Aorta (tissue), 5 donors: ENCODE measurements at places on chromosomes 7 and 10. TPM values are rescaled to one million over a fixed set of nuclear protein-coding genes. Genes with fewer than 3 reads are reported as not detected.

DNA sequence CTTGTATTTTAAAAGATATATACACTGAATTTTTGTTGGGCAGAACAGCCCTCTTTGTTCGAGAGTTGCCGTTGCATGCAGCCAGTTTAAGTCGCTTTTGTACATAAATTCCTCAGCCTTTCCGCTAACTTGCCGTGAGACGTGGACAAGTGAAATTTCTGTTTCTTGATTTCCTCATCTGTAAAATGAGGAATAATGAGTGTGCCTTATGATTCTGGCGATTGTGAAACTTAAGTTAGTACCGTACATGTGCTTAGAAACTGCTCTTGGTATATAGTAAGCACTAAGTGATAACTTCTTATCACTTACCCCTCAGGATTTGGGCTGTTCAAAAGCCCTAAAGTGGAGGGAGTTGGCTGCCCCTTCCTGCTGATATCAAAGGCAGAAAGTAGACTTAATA, 1.4 kb downstream of the CCNJ start:
- no peak for DNase-seq
- no peak overlapping the region for H3K27ac ChIP-seq
- H3K4me3 ChIP-seq, result no peak overlapping the region
- H3K4me1 ChIP-seq, result no peaks in the 10 kb centered on the region

DNA sequence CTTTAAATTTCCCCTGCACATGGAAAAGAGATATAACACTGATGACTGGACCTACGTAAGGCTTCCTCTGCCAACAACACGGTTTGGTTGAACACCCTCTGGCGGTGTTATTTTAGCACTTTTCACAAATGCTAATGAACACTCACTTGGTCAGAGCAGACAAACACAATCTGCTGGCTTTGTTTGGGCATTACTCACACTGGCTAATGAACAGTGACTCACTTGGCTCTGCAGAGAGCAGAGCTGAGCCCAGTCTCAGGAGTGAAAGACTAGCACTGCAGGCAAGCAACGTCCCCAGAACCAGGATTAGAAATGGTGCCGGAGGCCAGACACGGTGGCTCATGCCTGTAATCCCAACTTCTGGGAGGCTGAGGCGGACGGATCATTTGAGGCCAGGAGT, 430.8 kb downstream of the PLXNA4 start:
- no peak overlapping the region for H3K27ac ChIP-seq
- DNase-seq, result peak; percentile 82

TMEM139 gene
- total RNA-seq, result 1.2 TPM

GRCh38 chr10:38147686-38148085, 53.5 kb downstream of the ZNF37A start:
- H3K36me3 ChIP-seq, result no peaks in the 10 kb centered on the region
- H3K27ac ChIP-seq, result no peak overlapping the region
- H3K4me3 ChIP-seq, result no peak overlapping the region
- no peaks in the 10 kb centered on the region for H3K27me3 ChIP-seq
- H3K4me1 ChIP-seq, result no peaks in the 10 kb centered on the region
- DNase-seq, result no peak

GRCh38 chr10:22647244-22647643, 67.1 kb downstream of the PIP4K2A start:
- no peak overlapping the region for H3K27ac ChIP-seq
- no peak overlapping the region for H3K4me3 ChIP-seq
- H3K27me3 ChIP-seq, result no peaks in the 10 kb centered on the region
- no peaks in the 10 kb centered on the region for H3K36me3 ChIP-seq

EBLN1 gene
- total RNA-seq, result not detected

DNA sequence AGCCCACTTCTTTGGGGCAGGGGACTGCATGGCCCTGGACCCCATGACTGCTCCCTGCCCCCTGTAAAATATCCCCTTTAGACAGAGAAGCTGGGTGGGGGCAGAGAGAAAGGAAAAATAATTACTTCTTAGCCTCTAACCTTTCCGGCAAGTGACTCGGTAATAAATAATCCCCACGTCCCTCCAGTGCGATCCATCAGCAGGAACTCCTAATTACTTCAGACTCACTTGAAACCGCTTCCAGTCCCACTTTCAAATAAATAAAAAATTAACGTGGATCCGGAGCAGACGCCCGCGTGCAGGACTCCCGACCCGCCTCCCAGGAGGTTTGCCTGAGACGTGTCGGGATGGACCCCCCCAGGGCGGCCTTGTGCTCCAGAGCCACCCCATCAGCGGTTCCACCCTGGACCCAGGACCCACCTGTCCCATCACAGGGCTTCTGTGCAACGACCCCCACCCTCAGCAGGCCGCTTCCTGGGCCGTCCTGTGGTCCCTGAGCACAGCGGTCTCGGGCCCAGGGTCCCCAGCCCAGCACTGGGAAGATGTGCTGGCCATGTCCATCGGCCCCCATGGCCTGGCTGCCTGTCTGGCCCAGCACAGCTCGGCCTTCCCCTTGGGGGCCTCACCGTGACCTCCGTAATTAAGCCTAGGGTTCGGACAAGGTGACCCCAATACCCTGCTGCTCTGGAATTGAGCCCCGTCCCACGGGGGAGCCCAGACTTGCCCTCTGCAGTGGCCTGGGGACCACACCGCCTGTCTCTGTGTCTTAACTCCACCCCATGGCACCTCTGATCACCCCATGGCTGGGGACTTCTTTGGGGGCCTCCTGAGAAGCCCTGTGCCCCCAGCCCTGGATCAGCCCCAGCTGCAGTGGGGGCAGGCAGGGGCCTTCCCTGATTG, 108.0 kb downstream of the UNCX start:
- no peaks in the 10 kb centered on the region for H3K36me3 ChIP-seq
- H3K27me3 ChIP-seq, result no peaks in the 10 kb centered on the region
- H3K4me3 ChIP-seq, result no peak overlapping the region

WNT8B gene
- not detected for total RNA-seq

GRCh38 chr7:45617166-45617565, 43.0 kb downstream of the ADCY1 start:
- H3K27ac ChIP-seq, result no peak overlapping the region
- DNase-seq, result no peak
- H3K4me1 ChIP-seq, result no peaks in the 10 kb centered on the region
- H3K36me3 ChIP-seq, result no peaks in the 10 kb centered on the region

FKBP9 gene
- 122 TPM for total RNA-seq

- H3K27me3 ChIP-seq, result no peaks in the 10 kb centered on the region
- H3K27ac ChIP-seq, result no peak overlapping the region
- no peak overlapping the region for H3K4me3 ChIP-seq
- H3K36me3 ChIP-seq, result no peaks in the 10 kb centered on the region
- no peaks in the 10 kb centered on the region for H3K4me1 ChIP-seq
Observed at GRCh38 chr10:103584216-103585010, 90.9 kb downstream of the NEURL1 start.

GRCh38 chr7:29091715-29092114, 54.6 kb downstream of the CPVL start:
- peaks cover 6% of the 10 kb centered on the region for H3K4me1 ChIP-seq
- no peaks in the 10 kb centered on the region for H3K27me3 ChIP-seq
- H3K4me3 ChIP-seq, result no peak overlapping the region

DNA sequence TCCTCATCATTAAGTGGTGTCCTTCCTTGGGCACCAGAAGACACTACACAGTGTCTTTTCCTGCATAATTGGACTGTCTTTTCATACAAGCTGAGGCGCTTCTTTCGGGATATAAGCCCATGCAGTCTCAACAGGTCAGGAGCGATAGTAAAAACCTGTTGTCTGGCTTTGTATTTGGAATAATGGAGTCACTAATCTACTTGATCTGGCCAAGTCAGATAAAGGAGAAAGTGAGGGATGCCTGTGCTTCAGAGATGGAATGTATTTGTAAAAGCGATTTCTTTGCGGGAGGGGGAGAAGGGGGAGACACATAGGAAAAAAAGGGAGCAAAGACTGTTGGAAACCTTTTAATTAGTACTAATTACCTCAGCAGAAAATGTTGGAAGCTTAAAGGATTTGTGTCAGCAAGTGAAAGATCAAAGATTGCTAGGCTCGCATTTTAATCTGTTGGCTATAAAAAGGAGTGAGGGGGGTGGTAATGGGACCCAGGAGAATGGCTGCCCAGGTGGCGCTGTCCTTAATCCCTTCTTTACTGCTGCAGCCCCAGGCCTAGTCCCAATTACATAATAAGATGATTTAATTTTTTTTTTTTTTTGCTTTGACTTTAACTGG, 581.4 kb downstream of the LRMDA start:
- no peaks in the 10 kb centered on the region for H3K4me1 ChIP-seq
- H3K36me3 ChIP-seq, result no peaks in the 10 kb centered on the region
- H3K4me3 ChIP-seq, result no peak overlapping the region
- no peak overlapping the region for H3K27ac ChIP-seq

GRCh38 chr7:97770850-97771249, 39.0 kb downstream of the TAC1 start:
- H3K36me3 ChIP-seq, result no peaks in the 10 kb centered on the region
- no peak overlapping the region for H3K27ac ChIP-seq
- no peak overlapping the region for H3K4me3 ChIP-seq
- H3K4me1 ChIP-seq, result no peaks in the 10 kb centered on the region
- H3K27me3 ChIP-seq, result no peaks in the 10 kb centered on the region

DNA sequence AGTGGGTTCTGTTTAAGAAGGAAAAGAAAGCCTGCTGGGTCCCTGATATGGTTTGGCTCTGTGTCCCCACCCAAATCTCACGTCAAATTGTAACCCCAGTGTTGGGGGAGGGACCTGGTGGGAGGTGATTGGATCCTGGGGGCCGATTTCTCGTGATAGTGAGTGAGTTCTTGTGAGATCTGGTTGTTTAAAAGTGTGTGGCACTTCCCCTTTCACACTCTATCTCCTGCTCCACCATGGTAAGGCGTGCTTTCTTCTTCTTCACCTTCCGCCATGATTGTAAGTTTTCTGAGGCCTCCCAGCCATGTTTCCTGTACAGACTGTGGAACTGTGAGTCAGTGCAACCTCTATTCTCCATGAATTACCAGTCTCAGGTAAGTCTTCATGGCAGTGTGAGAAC, 42.6 kb downstream of the INPP5A start:
- no peak for DNase-seq
- H3K27ac ChIP-seq, result no peak overlapping the region
- no peaks in the 10 kb centered on the region for H3K36me3 ChIP-seq
- no peaks in the 10 kb centered on the region for H3K27me3 ChIP-seq
- no peak overlapping the region for H3K4me3 ChIP-seq
- peaks cover 3% of the 10 kb centered on the region for H3K4me1 ChIP-seq

C10orf105 gene
- 0.42 TPM for total RNA-seq

GRCh38 chr10:12825260-12825849, 176.2 kb downstream of the CCDC3 start:
- H3K4me3 ChIP-seq, result no peak overlapping the region
- peak; percentile 27 for DNase-seq
- no peaks in the 10 kb centered on the region for H3K36me3 ChIP-seq
- H3K4me1 ChIP-seq, result no peaks in the 10 kb centered on the region
- H3K27ac ChIP-seq, result no peak overlapping the region
- no peaks in the 10 kb centered on the region for H3K27me3 ChIP-seq

- no peaks in the 10 kb centered on the region for H3K27me3 ChIP-seq
- no peak overlapping the region for H3K27ac ChIP-seq
- H3K4me3 ChIP-seq, result no peak overlapping the region
- H3K4me1 ChIP-seq, result no peaks in the 10 kb centered on the region
Observed at GRCh38 chr10:109866168-109866994, 56.9 kb downstream of the XPNPEP1 start.

DNA sequence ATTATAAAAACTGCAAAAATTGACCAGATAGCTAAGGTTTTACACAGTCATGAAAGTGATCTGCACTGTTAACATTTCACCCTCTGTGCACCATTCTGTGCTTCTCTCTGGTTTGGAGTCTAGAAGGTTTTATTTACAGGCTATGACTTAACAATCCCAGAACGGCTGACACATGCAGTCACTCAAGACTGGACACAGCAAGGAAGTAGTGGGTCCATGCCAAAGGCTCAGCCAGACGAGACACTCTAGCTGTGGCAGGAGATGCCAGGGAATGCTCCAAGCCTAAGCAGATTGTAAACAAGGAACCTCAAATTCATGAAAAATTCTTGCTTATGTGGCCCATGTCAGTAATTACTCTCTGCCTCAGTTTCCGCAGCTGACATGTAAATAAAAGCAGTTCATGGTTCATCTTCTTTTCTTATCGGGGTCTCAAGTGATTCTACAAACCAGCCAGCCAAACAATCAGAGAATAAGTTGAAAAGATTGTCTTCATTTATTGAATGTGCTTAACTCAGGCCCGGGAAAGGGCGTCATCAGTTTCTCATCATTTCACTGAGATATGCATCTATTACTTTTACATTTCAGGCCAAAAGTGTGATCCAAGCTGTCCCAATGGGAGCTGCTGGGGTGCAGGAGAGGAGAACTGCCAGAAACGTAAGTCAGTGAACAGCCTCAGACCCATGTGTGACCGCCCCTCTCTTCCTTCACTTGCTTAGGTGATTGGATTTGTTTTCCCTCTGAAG, 132.1 kb downstream of the EGFR start:
- H3K27ac ChIP-seq, result no peak overlapping the region
- no peak for DNase-seq
- no peaks in the 10 kb centered on the region for H3K36me3 ChIP-seq
- H3K27me3 ChIP-seq, result no peaks in the 10 kb centered on the region
- H3K4me1 ChIP-seq, result no peaks in the 10 kb centered on the region

GRK5 gene
- total RNA-seq, result 112 TPM

DNA sequence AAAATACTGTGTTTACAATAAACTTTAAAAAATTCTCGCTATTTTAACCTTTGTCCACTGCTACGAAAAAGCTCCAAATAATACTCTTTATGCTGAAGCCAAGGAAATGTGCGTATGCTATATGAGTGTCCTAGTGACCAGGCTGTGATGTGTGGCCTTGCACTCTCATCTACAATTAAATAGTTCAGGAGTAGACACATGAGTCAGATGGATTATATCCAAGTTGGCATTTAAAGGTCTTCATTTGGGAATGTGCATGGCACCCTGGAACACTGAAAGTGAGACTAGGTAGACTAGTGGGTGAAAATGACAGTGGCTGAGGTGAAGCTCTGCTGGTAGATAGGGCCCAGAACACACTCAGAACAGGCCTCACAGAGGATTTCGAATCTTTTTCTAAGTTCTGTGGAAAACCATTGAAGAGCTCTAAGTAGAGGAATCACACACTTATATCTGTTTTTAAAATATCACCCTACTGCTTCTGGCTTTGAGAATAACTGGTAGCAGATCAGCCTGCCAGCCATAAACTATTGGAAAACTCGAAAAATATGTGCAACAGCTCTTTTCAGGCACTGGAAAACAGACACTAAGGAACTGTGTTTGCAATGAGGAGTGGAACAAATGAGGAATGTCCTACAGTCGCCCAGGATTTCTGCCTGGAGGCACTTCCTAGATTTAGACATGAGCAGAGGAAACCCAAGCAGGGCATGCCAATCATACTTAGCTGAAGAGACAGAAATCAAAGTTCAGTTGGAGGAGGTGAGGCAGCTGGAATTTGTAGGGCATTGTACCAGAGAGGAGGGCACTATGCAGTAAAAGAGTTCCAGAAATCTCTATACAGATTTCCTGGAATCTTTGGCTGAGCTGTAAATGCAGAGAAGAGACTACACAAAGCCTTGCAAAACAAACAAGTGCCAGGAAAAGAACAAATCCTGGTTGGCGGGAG, 603.8 kb upstream of the LRRTM3 start:
- no peak overlapping the region for H3K4me3 ChIP-seq
- DNase-seq, result no peak
- H3K4me1 ChIP-seq, result peaks cover 5% of the 10 kb centered on the region
- no peak overlapping the region for H3K27ac ChIP-seq

GRCh38 chr7:2629746-2630681, 1.8 kb upstream of the TTYH3 start:
- H3K27me3 ChIP-seq, result no peaks in the 10 kb centered on the region
- H3K4me1 ChIP-seq, result no peaks in the 10 kb centered on the region
- H3K36me3 ChIP-seq, result no peaks in the 10 kb centered on the region
- H3K27ac ChIP-seq, result no peak overlapping the region
- no peak for DNase-seq
